Left ventricle myocardium inferior (tissue), 1 donor: ENCODE measurements at places on chromosomes 13 and 19. TPM values are rescaled to one million over a fixed set of nuclear protein-coding genes. Genes with fewer than 3 reads are reported as not detected.
A peak's percentile ranks its signal among the peaks of the same experiment; 100 is the strongest.

- DNase-seq, result peak; percentile 54
Observed at GRCh38 chr13:35732565-35732964, 256.1 kb upstream of the MAB21L1 start.

- DNase-seq, result no peak
Observed at GRCh38 chr19:7654401-7654800, 14.4 kb upstream of the RETN start.

DNA sequence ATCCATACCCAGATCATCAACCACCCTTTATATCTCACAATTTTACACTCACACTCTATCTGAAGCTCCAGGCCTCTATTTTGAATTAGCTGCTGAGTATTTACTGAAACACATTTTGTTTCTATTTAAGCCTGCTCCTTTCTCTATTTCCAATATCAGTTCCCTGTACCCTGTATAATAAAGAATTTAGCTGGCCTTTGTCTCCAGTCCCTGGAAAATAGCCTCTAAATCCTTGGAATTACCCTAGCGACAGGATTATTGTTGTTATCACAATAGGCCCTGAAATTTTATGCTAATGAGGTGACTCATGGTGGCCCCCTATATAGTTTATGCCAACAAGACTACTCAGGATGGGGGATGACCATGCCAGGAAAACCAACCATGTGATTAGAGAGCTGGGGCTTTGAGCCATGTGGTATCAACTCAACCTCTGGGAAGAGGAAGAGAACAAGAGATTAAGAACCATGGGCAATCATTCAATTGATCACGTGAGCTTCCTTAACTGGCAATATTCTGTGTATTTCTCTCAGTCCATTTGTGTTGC is 72.7 kb downstream of the KATNAL1 start:
- no peak for DNase-seq

GRCh38 chr13:24868874-24869273 is 104.9 kb downstream of the RNF17 start:
- DNase-seq, result no peak

DNA sequence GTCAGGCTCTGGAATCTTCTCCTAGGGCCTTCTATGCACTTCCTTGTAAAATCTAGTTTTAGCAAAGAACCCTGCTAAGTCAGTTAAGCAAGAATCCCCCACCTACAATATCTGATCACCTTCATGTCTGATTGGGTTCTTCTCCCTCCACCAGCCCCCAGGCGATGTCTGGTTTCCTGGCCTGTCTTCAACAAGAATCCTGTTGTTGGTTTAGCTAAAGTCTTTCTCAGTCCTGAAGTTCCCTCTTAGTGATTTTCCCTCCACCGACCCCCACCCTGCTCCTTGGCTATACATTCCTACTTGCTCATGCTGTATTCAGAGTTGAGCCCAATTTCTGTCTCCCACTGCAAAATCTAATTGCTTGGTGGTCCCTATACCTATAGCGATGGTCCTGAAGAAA is 35.2 kb upstream of the SLC46A3 start:
- no peak for DNase-seq

The CEACAM19 gene
- total RNA-seq, result 2.2 TPM

- peak; percentile 94 for DNase-seq
Observed at GRCh38 chr19:10334588-10335351, 1.4 kb upstream of the RAVER1 start.

- no peak for DNase-seq
Observed at GRCh38 chr13:93559718-93560117, 333.1 kb downstream of the GPC6 start.

DNA sequence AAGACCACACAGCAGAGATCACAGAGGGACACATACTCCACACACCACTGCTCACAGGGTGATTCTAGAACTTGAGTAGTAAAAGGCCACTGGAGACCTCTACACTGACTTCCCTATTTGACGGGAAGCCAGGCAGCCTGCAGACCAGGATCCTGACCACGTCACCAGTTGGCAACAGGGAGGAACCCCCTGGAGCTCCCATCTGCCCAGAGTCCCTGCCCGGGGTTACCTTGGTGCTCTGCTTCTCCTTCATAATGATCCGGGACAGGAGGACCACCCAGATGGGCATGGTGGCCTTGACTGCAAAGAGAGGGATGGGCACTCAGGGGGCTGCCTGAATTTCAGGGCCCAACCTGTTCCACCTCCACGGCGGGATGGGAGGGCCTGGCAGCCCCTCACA is 932 bp downstream of the SLC35E1 start:
- no peak for DNase-seq

The HCN2 gene
- total RNA-seq, result 21.9 TPM

GRCh38 chr19:31555634-31556215 is 206.5 kb upstream of the TSHZ3 start:
- no peak for DNase-seq

The NLRP7 gene
- not detected for total RNA-seq

The ZNF439 gene
- 4.8 TPM for total RNA-seq

GRCh38 chr19:38478273-38478971 is 44.9 kb downstream of the RYR1 start:
- no peak for DNase-seq

DNA sequence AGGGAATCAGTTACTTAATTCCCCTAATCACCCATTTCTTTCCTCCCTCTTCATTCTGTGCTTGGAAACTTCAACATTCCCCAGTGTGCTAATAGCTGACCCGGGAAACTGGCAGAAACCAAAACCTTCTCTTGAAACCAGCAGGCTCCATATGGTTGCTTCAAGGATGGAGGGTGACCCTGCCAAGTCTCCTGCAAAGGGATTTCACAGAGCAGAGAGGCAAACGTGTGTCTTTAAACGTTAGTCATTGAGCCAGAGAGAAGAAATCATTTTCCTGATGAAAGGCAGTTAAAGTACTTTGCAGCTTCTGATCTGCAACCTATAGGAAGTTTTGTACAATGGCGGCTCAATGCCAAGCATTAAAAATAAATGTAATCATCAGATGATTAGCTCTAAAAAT is 220.9 kb downstream of the POU4F1 start:
- DNase-seq, result peak; percentile 37

The NKG7 gene
- 1.8 TPM for total RNA-seq

The PDX1 gene
- not detected for total RNA-seq

DNA sequence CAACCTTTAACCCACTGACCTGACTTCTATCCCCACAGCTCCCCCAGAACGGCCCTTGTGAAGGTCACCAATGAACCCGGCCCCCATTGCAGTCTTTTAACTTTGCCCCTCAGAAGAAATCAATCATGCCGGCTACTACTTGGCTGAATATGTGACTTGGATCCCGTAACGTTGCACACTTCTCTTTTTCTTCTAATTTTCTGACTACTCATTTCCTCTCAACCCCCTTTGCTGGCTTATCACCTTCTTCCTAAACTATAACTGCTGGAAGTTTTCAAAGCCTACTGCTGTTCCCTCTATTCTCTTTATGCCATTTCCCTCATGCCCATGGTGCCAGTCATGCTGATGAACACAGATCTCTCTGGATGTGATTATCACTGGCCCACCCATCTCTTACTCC is 367.6 kb downstream of the DNAJC15 start:
- DNase-seq, result no peak

The PEG3 gene
- total RNA-seq, result 10.0 TPM

DNA sequence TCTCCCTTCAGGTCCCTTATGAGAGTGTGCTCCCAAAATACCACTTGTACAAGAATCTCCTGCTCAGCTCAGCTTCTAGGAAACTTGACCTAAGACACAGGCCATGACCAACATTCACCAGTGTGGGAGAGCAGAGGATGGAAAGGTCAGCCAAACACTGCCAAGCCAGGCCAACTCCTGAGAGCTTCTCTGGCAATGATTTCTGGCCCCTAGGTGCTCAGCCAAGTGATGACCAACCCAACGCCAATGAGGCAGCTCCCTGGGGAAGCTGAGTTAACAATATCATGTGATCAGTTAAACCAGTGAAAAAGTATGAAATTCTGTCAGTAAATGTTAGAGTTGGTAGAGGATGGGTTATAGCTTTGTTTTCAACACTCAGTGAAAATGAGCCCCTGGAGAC is 49.1 kb upstream of the FLT1 start:
- DNase-seq, result no peak

The SGCG gene
- total RNA-seq, result 102 TPM

DNA sequence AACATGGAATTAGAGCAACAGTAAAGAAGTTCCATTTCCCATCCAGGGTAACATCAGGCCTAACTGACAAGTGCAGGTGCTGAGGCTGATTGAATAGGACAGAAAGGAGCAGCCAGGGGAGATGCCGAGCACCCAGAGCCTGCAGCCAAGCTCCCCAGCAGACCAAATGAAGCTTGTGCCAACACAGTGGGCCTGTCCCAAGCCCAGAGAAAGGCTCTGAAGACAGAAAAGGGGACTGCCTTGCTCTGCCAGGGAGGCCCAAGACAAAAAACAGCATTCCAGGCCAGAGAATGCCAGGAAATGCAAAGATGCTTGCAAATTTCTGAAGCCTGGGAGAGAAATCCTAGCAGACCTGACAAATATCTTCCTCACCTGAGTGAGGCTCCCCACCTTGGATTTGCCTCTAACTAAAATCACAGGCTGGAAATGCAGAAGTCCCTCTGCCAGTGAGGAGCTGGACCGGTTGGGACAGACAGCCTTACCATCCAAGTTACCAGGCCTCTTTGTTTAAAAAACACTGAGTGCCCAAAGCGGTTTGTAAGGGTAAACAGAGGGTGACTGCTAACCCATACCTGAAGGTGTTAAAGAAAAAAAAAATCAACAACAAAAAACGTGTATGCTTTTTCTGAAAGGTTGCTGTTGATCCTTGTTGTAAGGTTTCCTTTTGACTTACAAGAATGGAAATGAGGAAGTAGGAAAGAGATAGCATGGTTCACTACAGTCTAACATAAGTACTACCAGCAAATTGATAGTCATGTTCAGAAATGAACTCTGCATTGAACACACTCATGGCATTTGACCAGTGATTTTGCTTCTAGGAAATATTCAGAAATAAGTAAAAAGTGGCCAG is 11.8 kb upstream of the HMGB1 start:
- no peak for DNase-seq

DNA sequence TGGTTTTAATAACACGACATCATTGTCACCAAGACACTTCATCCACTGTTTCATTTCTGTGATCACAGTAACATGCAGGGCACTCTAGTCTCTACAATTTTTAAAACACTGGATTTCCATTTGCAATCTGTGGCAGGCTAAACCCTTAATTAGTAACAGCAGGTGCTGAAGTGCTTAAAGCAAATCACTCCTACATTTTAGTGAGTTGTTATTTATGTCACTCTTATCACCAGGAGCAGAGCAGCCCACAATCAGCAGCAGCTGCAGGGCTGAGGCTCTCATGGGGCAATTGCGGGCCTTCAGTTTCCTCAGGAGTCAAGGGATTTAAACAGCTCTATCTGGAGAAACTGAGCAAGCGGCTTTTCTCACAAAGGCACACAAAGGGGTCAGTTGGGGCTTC is 1.6 kb downstream of the SOHLH2 start:
- DNase-seq, result no peak

GRCh38 chr13:42284068-42284467 is 12.1 kb downstream of the AKAP11 start:
- DNase-seq, result no peak

GRCh38 chr13:112150352-112150751 is 83.4 kb downstream of the SOX1 start:
- no peak for DNase-seq

The GIPR gene
- total RNA-seq, result 4.7 TPM

The CASP14 gene
- total RNA-seq, result not detected

GRCh38 chr19:21134934-21135366 is 6.9 kb upstream of the ZNF431 start:
- DNase-seq, result no peak

DNA sequence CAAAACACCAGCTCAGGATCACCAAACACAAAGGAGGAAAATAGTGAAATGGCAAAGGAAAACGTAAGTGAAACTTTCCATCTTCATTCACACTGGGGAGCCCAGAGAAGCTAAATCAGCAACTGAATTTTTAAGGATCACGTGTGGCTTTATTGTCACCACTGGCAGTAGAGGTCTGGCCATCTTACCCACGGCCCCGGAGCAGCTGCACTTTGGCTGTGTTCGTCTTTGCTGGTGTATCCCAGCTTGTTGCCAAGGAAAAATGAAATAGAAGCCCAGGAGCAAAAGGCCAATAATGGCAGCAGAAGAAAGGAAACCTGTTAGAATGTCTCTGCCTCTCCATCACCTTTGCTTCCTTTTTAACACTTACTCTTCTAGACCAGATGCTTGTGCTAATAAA is 274.7 kb downstream of the FOXO1 start:
- DNase-seq, result no peak

The TSSK6 gene
- total RNA-seq, result 0.77 TPM

DNA sequence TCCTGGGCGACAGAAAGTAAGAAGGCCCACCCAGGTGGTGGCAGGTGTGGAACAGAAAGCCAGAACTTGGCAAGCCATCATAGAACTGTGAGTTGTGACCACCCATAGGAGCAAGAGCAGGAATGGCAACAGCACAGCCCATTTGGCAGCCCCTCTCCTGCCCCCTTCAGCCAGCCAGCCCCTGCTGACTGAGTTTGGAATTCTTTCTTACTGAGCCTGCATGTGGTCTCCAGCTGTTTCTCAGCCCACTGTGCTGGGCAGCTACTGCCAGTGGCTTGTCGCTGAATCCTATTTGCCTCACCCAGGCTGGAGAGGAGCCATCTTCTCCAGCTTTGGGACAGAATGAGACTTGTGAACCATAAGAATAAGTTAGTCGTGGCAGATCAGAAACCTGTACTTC is 28.3 kb downstream of the CNMD start:
- DNase-seq, result no peak

The KLK13 gene
- not detected for total RNA-seq

The GRIN3B gene
- total RNA-seq, result not detected

The HIPK4 gene
- total RNA-seq, result not detected

- DNase-seq, result peak; percentile 64
Observed at GRCh38 chr19:47573071-47574026, at the start of gene ZNF541. Gene ZNF541, minus strand, starts transcription at chr19:47573148. Its CDS starts 17,292 bp downstream, at chr19:47555856.

DNA sequence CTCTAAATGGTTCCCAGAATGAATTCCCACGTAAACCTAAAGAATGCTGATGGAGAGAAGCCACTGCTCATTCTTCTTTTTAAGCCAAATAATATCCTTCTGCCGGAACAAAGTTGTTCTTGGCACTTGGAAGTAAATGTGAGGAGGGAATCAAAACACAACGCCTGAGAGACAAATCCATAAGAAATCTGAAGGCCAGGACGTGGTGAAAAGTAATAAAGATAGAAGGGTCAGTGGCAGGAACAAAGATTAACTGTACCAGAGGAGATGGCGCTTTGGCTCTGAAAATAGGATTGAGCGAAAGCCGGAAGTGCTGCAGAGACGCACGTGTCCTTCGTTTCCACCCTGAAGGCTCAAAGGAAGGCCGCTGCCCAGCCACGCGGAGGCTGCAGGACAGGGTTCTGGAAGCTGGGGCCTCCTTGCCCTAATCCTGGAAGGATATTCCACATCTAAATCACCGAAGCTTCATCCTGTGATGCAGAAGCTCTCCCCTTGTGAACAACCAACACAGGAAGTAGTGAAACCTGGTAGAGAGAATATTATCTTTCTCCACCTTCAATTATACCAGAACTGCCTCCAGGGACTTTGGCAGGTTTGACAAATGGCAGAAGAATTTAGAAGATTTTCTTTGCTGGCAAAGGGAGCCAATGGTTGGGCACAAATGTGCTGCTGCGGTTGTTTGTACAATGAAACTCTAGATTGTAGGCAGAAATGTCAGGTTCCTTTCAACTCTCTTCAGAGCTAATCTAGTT is 214.6 kb upstream of the SERP2 start:
- DNase-seq, result no peak

The KLK12 gene
- total RNA-seq, result not detected
